Stimulated activated CD4-positive, alpha-beta T cell treated with anti-CD3 and anti-CD28 coated beads, TNF-alpha, amount 100 ng/mL, for 24 hours (primary cell): ENCODE measurements at places on chromosomes 5 and 9.

DNA sequence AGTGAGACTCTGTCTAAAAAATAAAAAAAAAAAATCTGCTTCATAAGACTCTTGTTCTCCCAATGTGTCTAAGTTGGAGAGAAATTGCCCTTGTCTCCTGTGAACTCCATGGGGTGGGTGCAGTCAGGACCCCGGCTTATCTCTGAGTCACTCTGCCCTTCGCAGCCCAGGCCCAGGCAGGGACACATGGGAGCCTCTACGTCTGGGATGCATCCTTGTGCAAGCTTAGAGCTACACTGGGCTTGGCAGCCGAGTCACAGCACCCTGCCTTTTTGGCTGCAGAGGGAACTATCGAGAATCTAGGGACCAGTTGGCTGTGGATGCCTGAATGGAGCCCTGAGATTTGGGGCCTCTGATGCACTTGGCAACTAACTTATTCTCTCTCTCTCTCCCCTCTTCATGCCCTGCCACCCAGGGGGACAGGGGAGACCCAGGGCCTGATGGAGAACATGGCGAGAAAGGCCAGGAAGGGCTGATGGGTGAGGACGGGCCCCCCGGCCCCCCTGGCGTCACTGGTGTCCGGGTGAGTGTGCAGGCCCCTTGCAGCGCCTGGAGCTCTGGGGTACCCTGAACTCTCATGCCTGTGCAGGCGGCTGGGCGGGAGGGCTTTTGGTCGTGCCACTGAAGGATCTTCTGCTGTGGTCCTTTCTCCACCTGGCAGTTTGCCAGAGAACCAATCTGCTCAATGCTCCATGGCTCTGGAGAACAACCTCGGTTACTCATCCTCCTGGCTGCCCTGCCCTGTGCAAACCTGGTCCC lies 47.5 kb upstream of the ORM1 start:
- no peak for DNase-seq

- no peak for DNase-seq
Observed at GRCh38 chr9:121937240-121937639, 155.9 kb downstream of the TTLL11 start.

- DNase-seq, result no peak
Observed at GRCh38 chr9:14912859-14913258, 2.6 kb upstream of the FREM1 start.

GRCh38 chr9:119802621-119803020 lies 433.4 kb upstream of the BRINP1 start:
- no peak for DNase-seq

- no peak for DNase-seq
Observed at GRCh38 chr9:132546148-132547051, 36.0 kb upstream of the BARHL1 start.

GRCh38 chr5:115948091-115948534 lies 14.2 kb upstream of the LVRN start:
- DNase-seq, result no peak

DNA sequence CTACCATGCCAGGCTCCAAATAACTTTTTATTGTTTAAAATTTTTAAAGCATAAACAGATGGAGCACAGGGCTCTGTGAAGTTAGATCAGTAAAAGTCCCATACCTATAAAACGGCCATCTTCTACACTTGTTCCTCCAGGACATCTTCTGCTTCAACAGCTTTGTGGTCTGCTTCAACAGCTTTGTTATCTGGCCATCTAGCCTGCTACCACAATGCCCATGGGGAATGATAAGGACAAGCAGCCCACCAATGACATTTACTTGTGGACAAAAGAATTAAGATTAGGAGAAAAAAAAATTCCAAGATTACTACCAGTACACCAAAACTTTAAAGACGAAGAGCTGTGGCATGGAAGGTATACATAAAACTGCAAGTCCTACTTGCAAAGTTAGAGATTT lies 2.2 kb upstream of the VPS13A start:
- DNase-seq, result no peak

DNA sequence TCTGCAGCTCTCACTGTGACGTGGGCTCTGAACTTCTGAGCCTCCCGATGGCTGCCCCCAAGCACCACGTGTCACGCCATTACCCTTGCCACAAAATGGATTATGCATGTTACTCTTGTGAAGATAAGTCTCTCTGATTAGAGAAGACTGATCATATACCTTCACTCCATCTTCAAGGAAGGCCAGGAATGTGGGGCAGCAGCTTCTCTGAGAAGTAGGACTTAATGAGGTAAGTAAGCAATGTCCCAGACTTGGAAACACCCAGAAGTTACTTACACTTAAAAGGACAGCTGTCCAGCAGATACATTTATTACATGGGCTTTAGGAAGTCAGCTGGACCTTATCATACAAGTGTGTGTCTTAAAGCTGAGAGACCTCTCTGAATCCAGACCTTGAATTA lies 155.0 kb downstream of the FGF1 start:
- no peak for DNase-seq

DNA sequence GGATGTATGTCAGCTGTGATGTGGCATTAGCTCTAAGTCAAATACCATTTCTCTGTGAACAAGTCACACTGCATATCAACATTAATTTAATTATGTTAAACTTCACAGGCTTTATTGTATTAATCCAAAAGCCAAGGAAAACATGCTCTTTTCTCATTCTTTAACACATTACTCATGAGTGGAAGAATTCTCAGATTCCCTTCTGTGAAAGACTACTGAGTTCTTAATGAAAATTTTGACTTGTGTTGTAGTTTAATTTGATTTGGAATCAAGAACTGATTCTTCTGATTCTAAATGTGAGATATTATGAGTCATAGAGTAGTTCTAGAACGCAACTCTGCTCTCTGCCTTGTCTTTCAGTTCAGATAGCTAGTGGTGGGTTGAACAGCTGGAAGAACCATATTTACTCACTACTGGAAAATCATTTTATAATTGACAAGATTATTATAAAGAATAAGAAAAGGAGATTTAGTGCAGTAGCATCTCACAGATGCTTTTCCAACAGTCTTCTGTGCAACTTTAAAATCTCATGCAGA lies 90.6 kb downstream of the VCAN start:
- DNase-seq, result no peak

DNA sequence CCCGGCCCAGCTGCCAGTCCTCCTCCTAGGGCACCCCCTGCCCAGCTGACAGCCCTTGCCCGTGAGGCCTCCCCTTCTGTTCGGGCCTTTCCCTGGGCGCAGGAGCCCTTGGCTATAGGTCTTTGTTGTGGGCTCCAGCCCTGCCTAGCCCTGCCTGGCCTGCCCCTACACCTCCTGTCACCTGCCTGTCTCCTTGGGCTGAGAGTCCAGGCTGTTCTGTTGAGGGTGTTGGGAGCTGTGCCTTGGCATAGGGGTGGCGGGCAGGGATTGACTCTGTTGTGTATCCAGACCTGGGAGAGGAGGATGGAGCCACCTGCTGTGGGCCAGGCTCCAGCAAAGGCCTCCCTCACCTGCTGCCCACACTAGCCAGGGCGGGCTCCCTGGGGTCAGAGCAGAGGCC lies 11.6 kb downstream of the FCN2 start:
- no peak for DNase-seq

GRCh38 chr5:66989286-66989685 lies 207.3 kb downstream of the CD180 start:
- DNase-seq, result no peak

- DNase-seq, result no peak
Observed at GRCh38 chr5:63928451-63928850, 33.8 kb downstream of the HTR1A start.

DNA sequence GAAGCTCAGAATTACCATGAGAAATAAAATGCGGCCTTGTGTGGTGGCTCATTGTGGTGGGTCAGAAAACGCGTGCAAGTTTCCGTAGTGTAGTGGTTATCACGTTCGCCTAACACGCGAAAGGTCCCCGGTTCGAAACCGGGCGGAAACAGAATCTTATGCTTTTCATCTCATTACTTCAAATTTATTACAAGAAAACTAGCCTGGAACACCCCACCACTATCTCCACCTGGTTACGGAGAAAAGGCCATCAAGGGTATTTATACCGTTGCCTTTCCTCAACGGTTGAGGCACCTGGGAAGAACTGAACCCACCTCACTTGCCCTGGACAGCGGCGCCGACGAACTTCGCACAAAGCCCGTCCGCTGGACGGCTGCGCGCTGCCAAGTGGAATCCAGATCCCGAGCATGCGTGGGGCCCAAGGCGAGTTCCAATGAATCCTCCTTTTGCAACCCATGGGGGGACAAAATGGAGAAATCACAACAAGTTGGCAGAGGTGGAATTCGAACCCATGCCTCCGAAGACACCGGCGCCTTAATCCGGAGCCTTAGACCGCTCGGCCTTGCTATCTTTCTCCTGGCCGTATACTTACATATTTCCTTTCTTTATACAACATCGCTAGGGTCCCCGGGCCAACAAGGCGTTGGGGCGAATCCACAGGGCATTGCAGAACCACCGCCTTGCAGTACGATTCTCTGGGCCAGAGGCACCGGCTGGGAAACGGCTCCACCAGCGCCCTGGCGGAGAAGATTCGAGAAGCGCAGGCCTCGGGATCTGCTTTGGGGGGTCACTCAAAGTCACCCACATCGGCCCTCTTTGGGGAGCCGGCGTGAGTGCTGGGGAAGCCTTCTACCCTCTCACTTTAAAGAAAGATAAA lies 16.9 kb downstream of the OR2V2 start:
- DNase-seq, result peak; percentile 72

GRCh38 chr9:17060450-17060849 lies 74.4 kb upstream of the CNTLN start:
- no peak for DNase-seq

DNA sequence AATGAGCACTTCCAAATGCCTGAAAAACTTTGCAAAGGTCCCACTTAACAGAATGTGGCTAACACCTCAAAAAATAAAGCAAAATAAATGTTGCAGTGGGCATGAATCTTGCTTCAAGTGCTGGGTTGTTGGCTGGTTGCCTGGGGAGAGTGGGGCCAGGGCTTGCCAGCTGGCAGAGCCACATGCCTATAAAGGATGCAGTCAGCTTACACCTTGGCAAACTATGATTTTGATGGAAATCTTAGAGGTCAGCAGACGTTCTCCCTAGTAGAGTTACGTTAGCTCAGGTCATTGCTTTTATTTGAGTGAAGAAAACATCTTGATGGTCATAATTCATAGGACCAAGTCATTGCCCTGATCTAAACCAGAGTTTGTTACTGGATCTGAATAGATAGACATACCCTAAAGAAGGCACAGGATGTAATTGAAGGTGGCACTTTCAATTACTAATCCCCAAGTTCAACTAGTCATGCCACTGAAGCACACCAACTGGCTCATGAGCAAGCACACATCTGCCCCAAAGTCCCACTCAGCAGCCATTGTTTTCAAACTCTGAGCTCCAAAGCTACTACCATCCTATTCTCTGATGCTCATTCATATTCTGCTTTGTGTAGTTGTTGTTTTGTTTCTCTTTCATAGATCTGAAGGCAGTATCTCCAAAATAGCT lies 51.2 kb upstream of the ZSWIM6 start:
- DNase-seq, result no peak

- DNase-seq, result no peak
Observed at GRCh38 chr9:115495052-115495635, 377.2 kb upstream of the TNC start.

DNA sequence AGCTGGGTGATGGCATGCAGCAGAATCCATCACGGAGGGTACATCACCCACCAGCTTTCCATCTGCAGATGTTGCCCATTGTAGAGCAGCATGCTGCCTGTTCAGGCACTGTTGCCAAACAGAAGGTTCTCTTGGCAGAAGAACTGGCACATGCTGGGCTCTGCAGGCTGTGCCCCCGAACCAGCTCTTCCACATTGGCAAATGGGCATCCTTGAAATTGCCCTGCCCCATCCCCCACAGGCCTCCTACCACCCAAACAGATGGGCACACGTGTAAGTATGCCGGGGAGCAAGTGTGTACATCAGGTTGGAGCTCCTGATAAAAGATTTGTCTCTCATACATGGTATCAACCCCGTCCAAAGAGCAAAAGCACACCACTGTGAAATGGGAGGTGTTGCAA lies 220.3 kb upstream of the TAS2R1 start:
- no peak for DNase-seq

DNA sequence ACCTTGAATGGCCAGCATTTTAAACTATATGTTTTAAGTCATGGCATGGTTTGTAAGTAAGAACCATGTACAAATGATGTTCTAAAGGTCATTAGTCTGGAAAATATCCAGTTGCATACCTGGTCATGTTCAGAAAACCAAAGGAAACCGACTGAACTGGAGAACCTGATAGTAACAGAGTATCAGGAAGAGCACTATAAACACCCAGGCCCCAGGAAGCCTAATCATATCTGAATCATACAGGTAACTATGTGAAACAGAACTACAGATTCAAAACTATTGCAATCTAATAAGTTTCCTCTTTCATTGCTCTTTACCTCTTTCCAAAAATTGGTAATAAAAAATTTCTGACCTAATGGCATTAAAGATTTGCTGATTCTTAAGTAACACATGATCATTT lies 500.3 kb downstream of the ARHGEF28 start:
- DNase-seq, result no peak

GRCh38 chr5:37951946-37952721 lies 112.3 kb upstream of the GDNF start:
- DNase-seq, result no peak

DNA sequence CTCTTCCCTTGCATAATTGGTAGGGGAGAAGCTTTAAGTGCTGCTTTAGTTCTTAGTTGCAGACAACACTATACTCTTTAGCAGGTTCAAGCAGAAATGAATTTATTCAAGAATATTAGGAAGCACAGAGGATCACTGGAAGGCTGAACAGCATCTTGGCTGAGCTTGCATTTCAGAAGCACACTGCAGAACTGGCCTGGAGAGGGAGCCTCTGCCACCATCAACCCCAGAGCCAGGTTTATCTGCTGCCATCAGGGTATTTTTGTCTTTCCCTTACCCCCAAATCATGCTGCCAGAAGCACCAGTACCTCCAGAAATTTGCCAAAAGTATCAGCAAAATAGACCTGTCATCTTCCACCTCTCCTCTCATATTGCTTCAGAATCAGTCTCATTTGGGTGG lies 440.7 kb downstream of the DMAC1 start:
- no peak for DNase-seq

DNA sequence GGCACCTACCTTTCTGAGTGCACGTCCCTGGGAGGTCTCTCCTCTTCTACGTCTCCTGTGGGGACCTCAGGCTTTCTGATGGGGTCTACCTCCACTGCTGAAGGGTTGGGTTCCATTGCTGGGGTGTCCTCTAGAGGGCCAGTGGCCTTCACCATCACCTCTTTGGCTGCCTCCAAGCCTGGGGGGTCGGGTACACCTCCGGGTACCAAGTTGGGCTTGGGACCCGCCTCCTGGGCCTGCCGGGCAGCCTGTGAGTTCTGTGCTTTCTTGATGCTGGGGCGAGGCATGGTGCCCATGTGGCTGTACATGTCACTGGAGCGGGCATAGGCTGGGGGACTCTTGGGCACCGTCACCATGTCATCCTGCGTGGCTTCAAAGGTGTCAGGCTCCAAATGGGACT lies 4.5 kb downstream of the SH2D3C start:
- DNase-seq, result no peak

DNA sequence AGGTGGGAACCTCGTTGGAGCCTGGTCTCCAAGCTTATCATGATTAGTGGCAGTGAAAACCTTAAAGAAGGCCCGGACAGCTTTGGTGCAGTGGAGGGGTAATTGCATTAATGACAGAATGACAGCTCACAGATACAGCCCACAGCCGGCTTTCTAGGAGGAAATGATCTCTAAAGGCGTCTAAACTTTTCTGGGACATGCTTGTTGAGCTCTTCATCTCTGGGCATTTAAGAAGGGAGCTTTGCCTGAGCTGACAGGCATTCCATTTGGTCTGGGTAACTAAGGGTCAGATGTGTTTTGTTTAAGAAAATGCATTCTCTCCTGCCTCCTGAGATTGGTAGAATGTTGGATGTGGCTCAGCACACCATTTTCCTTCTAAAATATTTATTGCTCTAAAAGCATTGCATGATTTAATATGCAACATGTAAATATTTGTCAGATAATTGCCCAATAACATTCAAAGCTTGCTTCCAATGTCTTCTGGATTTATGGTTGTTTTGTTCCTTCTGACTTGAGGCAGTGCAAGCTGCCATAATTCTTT lies 4.0 kb downstream of the ANKRD33B start:
- DNase-seq, result no peak
